ENCODE measurements at places on chromosomes 4 and X.

- no peak overlapping the region for H3K27ac ChIP-seq
- no peaks in the 10 kb centered on the region for H3K36me3 ChIP-seq
- H3K4me3 ChIP-seq: no peak overlapping the region
Observed at GRCh38 chrX:103153661-103154060, 60.7 kb upstream of the NXF3 start.

DNA sequence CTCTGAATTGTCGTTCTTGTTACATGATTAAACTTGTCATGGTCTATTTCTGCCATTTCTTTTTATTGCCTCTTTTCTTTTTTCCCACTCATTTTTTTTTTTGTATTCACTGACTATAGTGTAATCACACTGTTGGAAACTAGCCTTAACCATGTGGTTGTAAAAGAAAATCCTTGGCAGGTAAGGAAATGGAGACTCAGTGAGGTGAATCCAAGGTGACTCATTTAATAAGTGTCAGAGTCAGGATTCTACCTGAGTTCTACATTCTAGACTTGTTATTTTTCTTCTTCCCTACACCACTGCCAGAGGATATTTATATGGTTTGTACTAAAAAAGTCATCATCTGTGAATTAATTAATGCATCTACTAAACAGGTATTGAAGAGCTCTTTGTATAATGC, 152.2 kb downstream of the CBLL2 start:
- H3K4me1 ChIP-seq: no peaks in the 10 kb centered on the region
- H3K27me3 ChIP-seq: no peaks in the 10 kb centered on the region
- no peak overlapping the region for H3K27ac ChIP-seq
- H3K36me3 ChIP-seq: no peaks in the 10 kb centered on the region
- DNase-seq: no peak

DNA sequence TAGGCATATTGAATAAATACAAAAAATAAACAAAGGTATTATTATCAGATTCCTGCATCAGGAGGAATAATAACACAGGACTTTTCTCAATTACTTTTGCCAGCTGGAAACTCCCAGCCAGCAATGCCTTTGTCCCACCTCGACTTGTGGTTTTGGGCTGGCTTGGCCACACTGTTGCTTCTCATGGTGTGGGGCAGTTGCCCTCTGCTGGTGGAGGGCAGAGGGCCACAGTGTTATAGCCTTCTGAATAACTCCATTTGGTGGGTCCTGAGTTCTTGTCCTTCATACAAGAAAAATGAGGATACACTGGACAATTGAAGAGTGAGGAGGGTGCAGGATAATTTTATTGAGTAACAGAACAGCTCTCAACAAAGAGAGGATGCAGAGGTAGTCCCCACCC, 1206.0 kb upstream of the ADGRL3 start:
- no peak overlapping the region for H3K4me3 ChIP-seq
- no peaks in the 10 kb centered on the region for H3K4me1 ChIP-seq
- no peaks in the 10 kb centered on the region for H3K36me3 ChIP-seq

DNA sequence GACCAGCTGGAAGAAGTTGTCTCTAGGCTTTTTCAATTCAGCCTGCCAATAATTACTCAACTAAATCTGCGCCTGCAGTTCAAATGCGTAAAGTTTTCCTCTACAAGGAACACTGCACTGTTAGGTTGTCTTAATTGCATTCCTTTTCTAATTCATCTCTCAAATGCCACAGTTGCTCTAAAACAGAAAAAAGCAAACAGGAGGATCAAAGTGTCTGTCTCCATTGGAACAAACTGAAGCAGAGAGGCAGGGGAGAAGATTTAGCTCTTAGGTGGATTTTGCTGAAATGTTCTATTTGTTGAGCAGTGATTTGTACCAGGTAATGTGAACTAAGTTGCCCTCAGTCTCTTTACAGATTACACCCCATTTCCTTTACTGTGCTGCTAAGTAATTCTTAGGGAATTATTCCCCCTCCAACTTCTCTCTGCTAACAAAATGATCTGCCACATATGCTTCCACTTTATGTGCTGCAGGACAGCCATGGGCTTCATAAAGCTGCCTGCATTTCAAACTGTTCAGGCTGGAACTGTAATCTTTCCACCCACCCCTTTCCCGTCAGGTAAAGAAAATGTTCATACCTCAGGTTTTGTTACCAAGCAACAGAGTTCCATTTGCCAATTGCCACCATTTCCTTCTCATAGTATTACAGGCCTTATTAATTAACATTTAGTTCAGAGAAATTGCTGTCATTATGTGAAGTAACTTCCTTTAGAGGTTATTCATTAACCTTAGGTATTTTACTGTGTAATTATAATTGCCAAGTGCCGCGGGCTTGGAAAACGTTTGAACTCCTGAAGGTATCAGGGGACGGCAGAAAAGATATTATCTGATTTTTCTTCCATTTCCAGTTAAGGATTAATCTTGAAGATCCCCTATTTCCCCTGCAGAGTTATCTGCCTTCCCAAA, 149.3 kb downstream of the SPRY1 start:
- H3K27ac ChIP-seq: no peak overlapping the region
- H3K27me3 ChIP-seq: no peaks in the 10 kb centered on the region
- H3K4me1 ChIP-seq: no peaks in the 10 kb centered on the region
- no peaks in the 10 kb centered on the region for H3K36me3 ChIP-seq

GRCh38 chr4:107665001-107665400, 55.0 kb downstream of the PAPSS1 start:
- no peaks in the 10 kb centered on the region for H3K4me1 ChIP-seq
- no peak overlapping the region for H3K4me3 ChIP-seq
- H3K27me3 ChIP-seq: no peaks in the 10 kb centered on the region

GRCh38 chr4:5660185-5660584, 48.2 kb downstream of the EVC2 start:
- H3K27me3 ChIP-seq: no peaks in the 10 kb centered on the region
- no peak overlapping the region for H3K4me3 ChIP-seq

DNA sequence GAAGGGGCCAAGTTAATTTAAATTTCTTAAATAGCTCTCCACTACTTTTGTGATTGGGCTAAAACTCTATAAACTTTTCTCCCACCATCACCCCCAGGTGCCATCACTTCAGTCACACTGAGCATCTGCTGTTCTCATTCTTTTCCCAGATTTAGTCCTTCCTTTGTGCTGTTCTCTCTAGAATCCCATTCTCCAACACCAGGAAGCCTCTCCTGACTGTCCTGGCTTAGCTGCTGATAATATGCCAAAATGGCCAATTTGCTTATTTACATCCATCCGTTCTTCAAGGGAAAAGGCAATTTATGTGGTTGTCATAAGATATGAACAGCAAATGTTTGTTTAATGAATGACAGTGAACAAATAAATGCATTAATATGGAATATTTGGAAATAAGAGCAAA, 44.1 kb downstream of the FGFBP1 start:
- H3K36me3 ChIP-seq: no peaks in the 10 kb centered on the region
- H3K4me3 ChIP-seq: no peak overlapping the region
- no peak overlapping the region for H3K27ac ChIP-seq
- no peak for DNase-seq
- H3K27me3 ChIP-seq: peaks cover 5% of the 10 kb centered on the region

- H3K27me3 ChIP-seq: no peaks in the 10 kb centered on the region
- no peak overlapping the region for H3K4me3 ChIP-seq
- DNase-seq: no peak
- H3K36me3 ChIP-seq: no peaks in the 10 kb centered on the region
- no peaks in the 10 kb centered on the region for H3K4me1 ChIP-seq
Observed at GRCh38 chr4:83022724-83023450, 12.1 kb upstream of the COPS4 start.

DNA sequence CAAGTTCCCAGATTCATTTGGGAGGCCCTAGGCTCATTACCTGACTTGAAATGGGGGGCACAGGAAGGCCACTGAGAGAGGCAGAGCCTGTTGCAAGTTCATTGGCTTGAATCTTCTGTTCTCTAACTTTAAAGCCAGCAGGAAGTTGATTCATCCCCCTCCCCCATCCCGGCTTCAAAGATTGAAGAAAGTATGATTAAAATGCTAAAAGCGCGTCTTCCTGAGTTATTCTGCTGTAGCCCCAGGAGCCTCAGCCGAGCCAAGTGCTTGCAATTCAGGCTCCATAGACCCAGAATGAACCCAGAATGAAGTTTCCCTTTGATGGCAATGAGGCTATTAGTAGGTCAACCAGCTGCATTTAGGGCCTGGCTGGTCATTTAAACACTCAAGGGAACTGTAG, 14.7 kb downstream of the CHST7 start:
- H3K27me3 ChIP-seq: no peaks in the 10 kb centered on the region
- peaks cover 36% of the 10 kb centered on the region for H3K4me1 ChIP-seq
- H3K4me3 ChIP-seq: peak overlapping the region; percentile 36
- peak; percentile 74 for DNase-seq
- H3K36me3 ChIP-seq: no peaks in the 10 kb centered on the region

- no peaks in the 10 kb centered on the region for H3K36me3 ChIP-seq
- H3K4me3 ChIP-seq: no peak overlapping the region
- no peak for DNase-seq
- H3K27ac ChIP-seq: no peak overlapping the region
- H3K4me1 ChIP-seq: no peaks in the 10 kb centered on the region
Observed at GRCh38 chr4:90189946-90190345, 62.8 kb downstream of the CCSER1 start.

DNA sequence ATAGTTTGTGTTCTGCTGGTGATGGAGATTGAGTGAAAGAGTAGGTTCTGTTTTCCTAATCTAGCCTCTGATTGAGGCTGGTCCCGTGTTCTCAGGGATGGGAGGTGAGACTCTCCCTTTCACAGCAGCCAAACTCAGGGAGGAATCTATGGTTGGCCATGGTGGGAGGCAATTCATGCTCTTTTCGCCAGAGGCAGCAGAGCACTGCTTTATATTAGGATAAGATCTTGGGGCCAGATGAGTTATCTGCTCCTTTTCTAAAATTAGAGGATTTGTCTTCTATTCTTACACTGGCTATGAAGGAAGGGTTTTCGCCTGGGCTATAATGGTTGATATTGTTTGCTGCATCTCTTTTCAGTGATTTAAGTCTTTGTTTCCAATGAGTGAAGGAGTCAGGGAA, 63.9 kb upstream of the NLGN4X start:
- H3K27ac ChIP-seq: no peak overlapping the region
- no peaks in the 10 kb centered on the region for H3K36me3 ChIP-seq
- no peak overlapping the region for H3K4me3 ChIP-seq
- DNase-seq: no peak
- no peaks in the 10 kb centered on the region for H3K4me1 ChIP-seq

GRCh38 chr4:163367651-163368050, 24.0 kb downstream of the NPY5R start:
- H3K27me3 ChIP-seq: no peaks in the 10 kb centered on the region
- no peak for DNase-seq
- H3K36me3 ChIP-seq: no peaks in the 10 kb centered on the region
- no peaks in the 10 kb centered on the region for H3K4me1 ChIP-seq

GRCh38 chr4:70737006-70737405, 15.2 kb downstream of the RUFY3 start:
- no peaks in the 10 kb centered on the region for H3K36me3 ChIP-seq
- H3K27me3 ChIP-seq: no peaks in the 10 kb centered on the region
- peak overlapping the region; percentile 11 for H3K27ac ChIP-seq
- H3K4me1 ChIP-seq: peaks cover 35% of the 10 kb centered on the region
- DNase-seq: no peak

GRCh38 chr4:99201690-99202089, 17.4 kb downstream of the ADH6 start:
- H3K4me3 ChIP-seq: no peak overlapping the region
- no peak overlapping the region for H3K27ac ChIP-seq
- no peaks in the 10 kb centered on the region for H3K4me1 ChIP-seq
- H3K27me3 ChIP-seq: no peaks in the 10 kb centered on the region

DNA sequence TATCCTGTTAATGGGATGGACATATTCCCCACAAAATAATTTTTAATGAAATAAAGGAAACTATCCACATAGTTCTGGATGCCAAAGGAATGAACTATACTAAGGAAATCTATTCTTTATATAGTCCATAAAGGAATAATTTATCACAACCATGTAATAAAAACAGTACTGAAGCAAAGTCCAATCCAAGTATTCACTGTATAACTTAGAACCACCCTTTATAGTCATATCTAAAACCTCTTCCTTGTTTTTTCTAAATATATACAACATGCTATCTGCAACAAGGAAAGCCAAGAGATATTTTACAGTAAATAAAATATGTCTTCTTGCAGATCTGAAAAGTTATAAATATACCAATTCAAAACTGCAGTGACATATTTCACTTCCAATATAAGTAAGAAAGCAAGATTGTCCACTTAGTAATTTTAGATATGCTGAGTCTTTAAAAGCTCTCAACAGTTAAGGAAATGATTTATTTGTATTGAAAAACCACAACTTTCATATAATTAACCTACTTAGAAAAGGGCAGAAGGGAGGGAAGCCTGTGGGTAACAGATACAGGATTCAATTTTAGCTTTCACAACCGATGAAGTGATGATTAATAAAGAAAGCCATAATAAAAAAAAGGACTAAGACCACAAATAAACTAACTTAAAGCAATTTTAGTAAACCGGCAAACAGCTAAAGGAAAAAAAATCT, 8.0 kb downstream of the NR3C2 start:
- peak overlapping the region; percentile 0 for H3K4me3 ChIP-seq
- H3K4me1 ChIP-seq: peaks cover 14% of the 10 kb centered on the region

DNA sequence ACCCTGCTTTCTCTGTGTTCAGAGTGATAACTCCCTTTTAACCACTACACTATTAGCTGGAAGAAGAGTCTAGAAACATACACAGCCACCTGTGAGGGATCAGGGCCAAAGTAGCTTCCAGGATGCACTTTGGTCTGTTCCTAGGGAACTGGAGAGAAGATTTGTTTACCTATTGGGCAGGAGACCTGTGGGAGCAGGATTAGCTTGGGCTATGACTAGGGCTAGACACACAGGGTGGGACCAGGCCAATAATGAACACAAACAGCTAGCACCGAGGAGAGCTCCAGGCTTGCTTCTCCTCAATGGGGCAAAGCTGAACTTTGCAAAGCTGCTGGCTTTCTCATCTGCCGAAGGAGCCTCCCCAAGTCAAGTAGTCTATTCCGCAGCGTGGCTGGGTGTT, 24.4 kb upstream of the MAP7D3 start:
- H3K27ac ChIP-seq: no peak overlapping the region
- no peaks in the 10 kb centered on the region for H3K27me3 ChIP-seq
- H3K4me1 ChIP-seq: no peaks in the 10 kb centered on the region
- no peak overlapping the region for H3K4me3 ChIP-seq
- DNase-seq: no peak
- no peaks in the 10 kb centered on the region for H3K36me3 ChIP-seq

GRCh38 chrX:153521034-153521433, 3.6 kb downstream of the ATP2B3 start:
- no peaks in the 10 kb centered on the region for H3K36me3 ChIP-seq
- peaks cover 4% of the 10 kb centered on the region for H3K4me1 ChIP-seq
- no peak for DNase-seq
- no peak overlapping the region for H3K27ac ChIP-seq

- H3K27ac ChIP-seq: no peak overlapping the region
- H3K4me3 ChIP-seq: no peak overlapping the region
- H3K4me1 ChIP-seq: no peaks in the 10 kb centered on the region
- no peaks in the 10 kb centered on the region for H3K27me3 ChIP-seq
- DNase-seq: no peak
Observed at GRCh38 chr4:7581477-7581876, 146.7 kb upstream of the PSAPL1 start.

- H3K27me3 ChIP-seq: no peaks in the 10 kb centered on the region
- H3K4me3 ChIP-seq: no peak overlapping the region
- no peaks in the 10 kb centered on the region for H3K36me3 ChIP-seq
- no peak for DNase-seq
- no peak overlapping the region for H3K27ac ChIP-seq
Observed at GRCh38 chr4:103443324-103443723, 245.2 kb upstream of the CENPE start.

All from CD4-positive, alpha-beta T cell (primary cell).